Activated CD4-positive, alpha-beta T cell treated with anti-CD3 and anti-CD28 coated beads, Interleukin-2, Interleukin-6, amounts not matched to agents 100 ng/mL and 50 ng/mL, durations not matched to agents 16 hours and 8 hours (primary cell): ENCODE measurements at places on chromosomes 3 and 15.

DNA sequence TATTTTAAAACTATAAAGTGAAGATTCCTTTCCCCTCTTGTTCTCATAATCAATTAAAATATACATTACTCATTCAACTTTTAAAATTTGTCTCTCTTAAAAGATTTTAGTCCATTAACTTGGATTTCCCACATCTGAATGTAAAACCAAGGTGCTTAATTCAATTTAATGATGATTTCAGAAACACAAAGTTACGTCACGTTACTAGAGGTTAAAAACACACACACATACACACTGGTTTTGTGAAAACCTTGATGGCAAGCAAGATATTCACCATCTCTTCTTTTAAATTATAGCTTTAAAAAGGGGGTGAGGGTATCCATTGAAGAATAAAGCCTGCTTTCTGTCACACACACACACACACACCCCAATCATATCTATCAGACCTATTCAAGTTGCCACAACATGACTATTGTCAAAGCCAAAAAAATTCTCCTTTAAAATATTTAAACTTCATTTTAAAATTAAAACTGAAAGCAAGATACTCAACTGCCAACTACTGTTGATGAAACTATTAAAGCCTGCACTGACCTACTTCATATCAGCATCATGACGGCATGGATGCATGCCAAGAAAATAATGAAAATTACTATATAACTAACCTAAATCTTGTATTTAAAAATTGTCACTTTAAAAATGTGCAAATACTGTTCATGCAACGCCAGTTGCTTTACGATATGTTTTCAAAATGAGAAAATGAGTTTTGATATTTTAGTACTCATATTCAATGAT, 2.1 kb downstream of the RFX7 start:
- no peak for DNase-seq

DNA sequence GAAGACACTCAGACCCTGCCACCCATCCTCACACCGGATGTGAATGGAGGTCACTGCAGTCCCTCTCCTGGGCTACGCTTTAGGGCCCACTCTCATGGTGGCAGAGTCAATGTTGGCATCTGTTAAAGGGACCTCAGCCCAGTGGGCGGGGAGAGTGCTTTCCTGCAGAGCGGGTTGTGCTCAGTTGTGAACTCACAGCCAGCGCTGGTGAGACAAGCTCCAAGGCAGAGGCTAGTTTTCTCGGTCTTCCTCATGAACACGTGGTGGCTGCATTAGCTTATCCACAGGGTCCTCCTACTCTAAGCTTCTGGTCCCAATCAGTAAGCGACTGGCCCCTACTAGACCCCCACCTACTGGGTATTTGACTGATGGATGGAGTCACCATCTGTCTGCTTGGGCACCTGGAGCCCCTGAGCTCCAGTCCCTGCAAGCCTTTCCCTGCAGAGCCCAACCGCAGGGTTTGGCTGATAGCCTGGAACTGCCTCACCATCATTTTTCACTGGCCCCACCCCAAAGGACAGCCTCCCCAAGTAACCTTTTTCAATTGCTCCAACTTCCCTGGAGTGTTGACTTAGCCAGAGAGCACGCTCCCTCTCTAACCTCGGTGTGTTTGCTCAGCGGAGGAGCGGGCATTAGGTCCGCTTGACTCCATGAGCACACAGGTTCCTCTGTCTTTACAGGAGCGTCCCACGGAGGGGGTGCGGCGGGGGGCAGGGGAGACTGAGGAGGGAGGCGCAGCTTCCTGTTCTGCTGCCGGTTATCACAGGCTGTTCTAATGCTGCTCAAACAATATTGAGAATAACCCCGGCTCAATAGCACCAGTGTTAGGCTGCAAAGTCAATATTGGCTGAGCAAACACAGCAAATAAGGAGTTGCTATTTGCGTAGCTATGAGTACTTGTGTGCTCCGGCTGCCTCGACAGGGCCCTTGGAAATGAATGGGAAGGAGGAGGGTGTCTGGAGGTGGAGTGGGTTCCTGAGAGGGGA, 141.7 kb downstream of the RPLP1 start:
- no peak for DNase-seq

DNA sequence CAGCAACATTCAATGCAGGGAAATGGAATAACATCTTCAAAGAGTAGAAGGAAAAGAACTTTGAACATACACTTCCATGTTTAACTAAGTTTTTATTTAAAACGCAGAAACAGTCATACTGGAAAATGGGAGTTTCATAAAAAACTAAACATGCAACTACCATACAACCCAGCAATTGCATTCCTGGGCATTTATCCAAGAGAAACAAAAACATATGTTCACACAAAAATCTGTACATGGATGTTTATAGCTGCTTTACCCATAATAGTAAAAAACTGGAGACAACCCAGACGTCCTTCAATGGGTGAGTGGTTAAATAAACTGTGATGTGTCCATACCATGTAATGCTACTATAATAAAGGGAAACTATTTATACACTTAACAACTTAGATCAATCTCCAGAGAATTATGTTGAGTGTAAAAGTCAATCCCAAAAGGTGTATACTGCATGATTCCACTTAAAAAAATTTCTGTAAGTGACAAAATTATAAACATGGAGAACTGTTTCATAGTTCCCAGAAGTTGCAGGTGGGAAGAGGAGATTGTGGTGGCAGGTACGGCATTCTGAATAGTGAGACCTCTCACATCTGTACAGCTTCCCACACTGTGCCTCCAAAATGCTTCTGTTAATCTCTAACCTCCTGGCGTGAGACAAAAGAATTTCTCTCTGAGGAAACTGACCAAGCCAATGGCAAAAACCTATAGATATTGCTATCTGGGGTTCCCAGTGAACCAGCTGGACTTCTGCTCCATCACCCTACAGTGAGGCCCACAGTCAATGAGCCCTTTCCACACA, 23.1 kb downstream of the ISG20 start:
- no peak for DNase-seq

GRCh38 chr15:58387130-58387529, 44.7 kb upstream of the LIPC start:
- no peak for DNase-seq

GRCh38 chr3:124878561-124879336, 8.4 kb downstream of the ITGB5 start:
- DNase-seq = peak; percentile 37

DNA sequence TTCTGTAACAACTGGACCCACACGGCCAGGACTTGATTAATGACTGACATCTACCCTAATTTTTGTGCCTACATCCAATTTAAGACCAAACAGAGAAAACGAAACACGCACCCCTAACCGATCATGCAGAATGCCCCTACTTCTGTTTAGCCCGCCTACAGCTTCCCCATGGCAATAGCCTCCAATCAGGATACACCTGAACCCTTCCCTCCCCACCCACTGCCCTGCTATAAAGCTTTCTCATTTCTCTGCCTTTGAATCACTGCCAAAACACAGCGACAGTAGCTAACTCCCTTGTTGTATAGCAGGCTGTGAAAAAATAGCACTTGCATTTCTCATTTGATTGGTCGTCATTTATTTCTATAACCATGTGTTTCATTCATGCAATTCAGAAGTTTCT, 45.2 kb upstream of the DPPA4 start:
- DNase-seq = no peak

- DNase-seq = peak; percentile 94
These were observed 68.9 kb upstream of the TNFSF10 start for GRCh38 chr3:172591876-172592771.

GRCh38 chr3:177516158-177517011, 319.1 kb upstream of the TBL1XR1 start:
- no peak for DNase-seq

GRCh38 chr3:45786801-45787495, 9.4 kb downstream of the SLC6A20 start:
- no peak for DNase-seq
